ENCODE measurements at places on chromosomes 3 and 15.
A peak's percentile ranks its signal among the peaks of the same experiment; 100 is the strongest.

GRCh38 chr3:131505421-131505820 lies 2.6 kb upstream of the MRPL3 start:
- peaks cover 16% of the 10 kb centered on the region for H3K4me1 ChIP-seq
- peaks cover 4% of the 10 kb centered on the region for H3K27me3 ChIP-seq
- no peak overlapping the region for H3K27ac ChIP-seq
- H3K36me3 ChIP-seq = no peaks in the 10 kb centered on the region

DNA sequence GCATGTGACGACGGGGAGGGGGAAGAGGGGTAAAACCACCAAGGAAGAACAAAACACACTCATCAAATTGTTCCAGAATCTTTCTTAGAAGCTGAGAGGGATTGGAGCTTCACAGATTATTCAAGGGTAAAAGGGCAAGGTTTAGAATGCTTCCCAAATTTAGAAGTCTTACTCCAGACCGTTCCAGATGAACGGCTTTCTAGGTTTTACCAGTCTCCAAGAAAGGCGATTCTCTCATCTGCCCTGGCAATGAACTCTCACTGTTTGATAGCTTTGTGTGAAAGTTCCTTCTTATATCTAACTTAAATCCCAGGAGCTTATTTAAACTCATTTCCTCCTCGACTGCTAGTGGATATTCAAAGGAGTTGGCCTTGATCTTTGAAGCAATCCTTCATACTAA lies 124.3 kb upstream of the PRICKLE2 start:
- DNase-seq = no peak
- H3K27me3 ChIP-seq = no peaks in the 10 kb centered on the region
- no peak overlapping the region for H3K27ac ChIP-seq
- H3K4me1 ChIP-seq = no peaks in the 10 kb centered on the region
- H3K36me3 ChIP-seq = no peaks in the 10 kb centered on the region

GRCh38 chr15:70362886-70363285 lies 265.2 kb upstream of the TLE3 start:
- no peak overlapping the region for H3K27ac ChIP-seq
- no peaks in the 10 kb centered on the region for H3K36me3 ChIP-seq
- no peak overlapping the region for H3K4me3 ChIP-seq
- peaks cover 24% of the 10 kb centered on the region for H3K27me3 ChIP-seq
- H3K4me1 ChIP-seq = no peaks in the 10 kb centered on the region

DNA sequence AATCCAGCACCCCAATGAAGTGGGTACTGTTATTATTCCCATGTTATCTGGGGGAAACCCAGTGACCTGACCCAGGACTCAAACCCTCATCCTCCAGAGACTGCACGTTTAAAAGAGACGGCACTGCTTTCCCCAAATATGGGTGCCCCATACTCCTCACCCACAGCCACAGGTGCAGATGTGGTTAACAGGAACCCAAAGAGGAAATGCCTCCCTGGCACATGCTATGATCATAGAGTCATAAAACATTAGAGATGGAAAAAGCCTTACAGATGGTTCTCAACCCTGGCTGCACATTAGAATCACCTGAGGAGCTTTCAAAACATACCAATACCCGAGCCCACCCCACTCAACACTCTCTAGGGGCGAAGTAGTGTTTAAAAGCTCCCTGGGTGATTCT lies 111.5 kb downstream of the SEMA5B start:
- no peaks in the 10 kb centered on the region for H3K36me3 ChIP-seq
- no peak overlapping the region for H3K27ac ChIP-seq
- no peak overlapping the region for H3K4me3 ChIP-seq
- H3K4me1 ChIP-seq = no peaks in the 10 kb centered on the region
- H3K27me3 ChIP-seq = peaks cover 2% of the 10 kb centered on the region
- no peak for DNase-seq

DNA sequence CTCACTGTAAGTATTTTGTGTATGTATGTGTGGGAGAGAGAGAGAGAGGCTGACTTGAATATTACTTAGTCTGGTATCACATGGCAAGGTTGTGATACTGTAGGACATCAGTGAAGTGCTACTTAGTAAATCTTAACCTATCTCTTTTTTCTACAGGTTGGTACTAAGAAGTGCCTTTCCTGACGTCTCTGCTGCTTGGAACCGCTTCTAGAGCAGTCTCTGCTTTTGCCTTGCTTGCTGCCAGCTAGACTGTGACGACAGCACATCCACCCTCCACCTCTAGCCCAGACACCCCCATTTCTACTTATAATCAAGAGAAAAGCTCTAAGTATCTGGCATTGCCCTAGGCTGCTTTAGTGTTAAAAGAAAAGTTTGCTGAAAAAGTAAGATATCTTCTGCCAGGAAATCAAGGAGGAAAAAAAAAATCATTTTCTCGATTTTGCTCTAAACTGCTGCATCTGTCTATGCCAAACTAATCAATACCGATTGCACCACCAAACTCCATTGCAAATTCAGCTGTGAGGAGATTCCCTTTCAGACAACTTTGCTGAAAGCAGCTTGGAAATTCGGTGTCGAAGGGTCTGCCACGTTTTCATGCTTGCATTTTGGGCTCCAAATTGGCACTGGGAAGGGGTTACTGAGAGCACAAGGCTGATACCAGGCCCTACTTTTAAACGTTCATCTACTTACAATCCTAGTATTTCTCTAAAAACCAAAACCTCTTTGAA lies 30.7 kb downstream of the MBNL1 start:
- H3K4me3 ChIP-seq = peak overlapping the region; percentile 1
- peak overlapping the region; percentile 54 for H3K27ac ChIP-seq
- DNase-seq = peak; percentile 72
- no peaks in the 10 kb centered on the region for H3K27me3 ChIP-seq
- H3K4me1 ChIP-seq = peaks cover 73% of the 10 kb centered on the region

DNA sequence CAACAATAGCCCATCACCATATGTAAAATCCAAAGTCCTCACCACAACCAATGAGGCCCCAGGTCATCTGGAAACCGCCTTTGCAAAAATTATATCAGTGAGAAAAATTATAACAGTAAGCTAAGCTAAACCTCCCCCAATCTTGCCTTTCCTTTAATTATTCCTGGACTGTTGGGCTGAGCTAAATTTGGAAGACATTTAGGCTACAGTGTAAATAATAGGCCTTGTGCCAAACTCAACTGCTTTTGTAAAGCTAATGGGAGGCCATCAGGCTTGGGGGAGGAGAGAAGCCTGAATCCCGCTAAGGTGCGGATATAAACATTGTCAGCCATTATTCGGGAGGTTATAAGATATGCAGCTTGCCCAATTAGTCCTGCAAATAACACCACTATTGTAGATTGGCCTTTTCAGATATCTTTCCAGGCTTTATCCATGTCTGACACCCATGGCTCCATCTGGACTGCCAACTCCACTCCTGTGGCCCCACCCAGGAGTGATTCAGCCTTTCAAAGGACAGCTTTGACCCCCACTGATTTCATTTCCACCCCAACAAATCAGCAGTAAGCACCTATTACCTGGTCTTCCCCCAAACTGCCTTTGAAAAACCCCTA lies 53.0 kb upstream of the CA12 start:
- H3K4me1 ChIP-seq = peaks cover 24% of the 10 kb centered on the region
- H3K27ac ChIP-seq = no peak overlapping the region
- H3K4me3 ChIP-seq = no peak overlapping the region
- no peaks in the 10 kb centered on the region for H3K27me3 ChIP-seq
- no peak for DNase-seq

DNA sequence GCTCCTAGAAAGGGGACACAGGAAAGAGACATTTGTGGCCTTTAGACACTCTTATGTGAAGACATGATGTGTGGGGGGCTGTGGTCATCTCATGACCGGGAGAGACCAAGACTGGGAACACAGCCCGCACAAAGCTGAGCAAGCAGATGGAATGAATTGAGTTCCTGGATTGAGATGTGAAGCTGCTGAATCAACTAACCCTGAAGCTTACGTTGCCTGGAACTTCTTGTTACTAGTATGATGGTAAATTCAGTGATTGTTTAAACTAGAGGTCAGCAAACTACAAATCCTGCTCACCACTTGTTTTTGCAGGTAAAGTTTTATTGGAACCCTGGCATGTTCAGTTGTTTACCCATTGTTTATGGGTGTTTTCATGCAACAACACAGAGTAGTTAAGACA lies 83.4 kb upstream of the BHLHE40 start:
- DNase-seq = no peak
- peaks cover 7% of the 10 kb centered on the region for H3K4me1 ChIP-seq
- H3K4me3 ChIP-seq = no peak overlapping the region
- no peaks in the 10 kb centered on the region for H3K36me3 ChIP-seq
- no peak overlapping the region for H3K27ac ChIP-seq

- peak within 1 kb of the TSS; percentile 90 for H3K4me3 ChIP-seq
- peak within 1 kb of the TSS; percentile 92 for H3K27ac ChIP-seq
- H3K27me3 ChIP-seq = no peaks in the 10 kb centered on the region
These were observed at the start of gene PLCB2 for GRCh38 chr15:40307421-40308211. Gene PLCB2, minus strand, starts transcription at chr15:40307935. Its CDS starts 263 bp downstream, at chr15:40307672.

- H3K4me3 ChIP-seq = no peak overlapping the region
- no peaks in the 10 kb centered on the region for H3K4me1 ChIP-seq
- no peak for DNase-seq
- no peaks in the 10 kb centered on the region for H3K36me3 ChIP-seq
These were observed 187.1 kb downstream of the ALCAM start for GRCh38 chr3:105553851-105554250.

DNA sequence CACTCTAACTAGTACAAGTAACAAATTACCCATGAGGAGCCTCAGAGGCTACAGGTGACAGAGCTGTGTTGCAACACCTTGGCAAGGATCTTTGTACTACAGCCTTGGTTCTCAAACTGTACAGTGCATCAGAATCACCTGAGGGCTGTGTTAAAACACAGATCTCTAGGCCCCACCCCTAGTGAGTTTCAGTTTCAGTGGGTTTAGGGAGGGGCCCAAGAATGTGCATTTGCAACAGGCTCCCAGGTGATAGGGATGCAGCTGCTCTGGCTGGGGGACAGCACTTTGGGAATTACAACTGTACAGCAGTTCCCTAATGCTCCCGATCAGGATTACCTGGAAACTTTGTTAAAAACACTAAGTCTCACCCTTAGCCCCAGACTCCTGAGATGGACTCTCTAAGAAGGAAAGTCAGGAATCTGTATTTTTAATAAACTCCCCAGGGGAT lies 66.1 kb upstream of the NR2F2 start:
- H3K27me3 ChIP-seq = no peaks in the 10 kb centered on the region
- H3K4me3 ChIP-seq = no peak overlapping the region
- DNase-seq = no peak
- no peaks in the 10 kb centered on the region for H3K36me3 ChIP-seq
- no peak overlapping the region for H3K27ac ChIP-seq

DNA sequence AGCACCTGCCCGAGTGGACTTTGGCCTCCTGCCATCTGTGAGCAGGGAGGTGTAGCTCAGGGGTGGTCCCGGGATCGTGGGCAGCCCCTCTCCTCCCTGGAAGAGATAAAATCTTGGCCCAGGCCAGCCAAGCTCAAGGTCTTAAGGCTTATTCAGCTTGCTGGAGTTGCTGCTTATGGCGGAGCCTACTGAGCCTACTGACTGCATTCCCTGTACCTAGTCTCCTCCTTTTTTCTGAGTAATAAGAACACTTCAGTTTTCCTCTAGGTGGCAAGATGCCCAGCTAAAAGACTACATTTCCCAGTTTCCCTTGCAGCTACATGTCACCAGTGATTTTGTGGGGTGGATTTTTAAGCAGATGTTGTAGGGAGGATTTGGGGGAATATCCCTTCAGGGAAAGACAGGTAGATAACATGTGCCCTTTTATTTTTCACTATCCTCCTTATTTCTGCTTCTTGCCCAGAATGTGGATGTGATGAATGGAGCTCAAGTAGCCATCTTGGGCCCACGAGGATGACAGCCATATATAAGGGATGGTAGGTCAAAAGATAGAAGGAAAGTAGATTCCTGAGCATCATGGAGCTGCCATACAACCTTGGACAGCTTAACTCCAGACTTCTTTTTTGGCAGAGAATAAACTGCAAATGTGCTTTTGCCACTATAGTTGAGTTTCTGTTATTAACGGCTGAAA lies 41.4 kb upstream of the INSYN1 start:
- H3K4me1 ChIP-seq = no peaks in the 10 kb centered on the region
- H3K36me3 ChIP-seq = no peaks in the 10 kb centered on the region
- DNase-seq = no peak
- no peak overlapping the region for H3K4me3 ChIP-seq

DNA sequence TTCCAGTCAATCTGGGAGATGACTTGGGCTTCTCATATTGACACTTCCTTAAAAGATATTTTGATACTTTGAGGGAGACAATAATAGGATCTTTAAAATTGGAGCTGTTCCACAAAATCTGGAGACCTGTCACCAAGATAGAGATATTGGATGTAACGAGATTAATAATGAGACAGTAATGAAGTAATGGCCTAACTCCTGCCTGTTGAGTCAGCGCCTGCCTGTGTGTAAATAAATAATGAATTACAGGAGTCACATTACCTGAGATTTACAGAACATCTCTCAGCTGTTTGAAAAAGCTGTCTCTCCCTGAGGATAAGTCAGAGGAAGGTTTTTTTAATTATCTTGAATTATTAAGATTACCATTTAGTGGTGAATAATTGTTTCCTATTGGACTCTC lies 43.8 kb upstream of the MITF start:
- DNase-seq = no peak
- no peak overlapping the region for H3K4me3 ChIP-seq

GRCh38 chr3:188518835-188519452 lies 365.0 kb downstream of the LPP start:
- no peak overlapping the region for H3K27ac ChIP-seq
- DNase-seq = no peak
- no peaks in the 10 kb centered on the region for H3K27me3 ChIP-seq
- no peaks in the 10 kb centered on the region for H3K4me1 ChIP-seq

DNA sequence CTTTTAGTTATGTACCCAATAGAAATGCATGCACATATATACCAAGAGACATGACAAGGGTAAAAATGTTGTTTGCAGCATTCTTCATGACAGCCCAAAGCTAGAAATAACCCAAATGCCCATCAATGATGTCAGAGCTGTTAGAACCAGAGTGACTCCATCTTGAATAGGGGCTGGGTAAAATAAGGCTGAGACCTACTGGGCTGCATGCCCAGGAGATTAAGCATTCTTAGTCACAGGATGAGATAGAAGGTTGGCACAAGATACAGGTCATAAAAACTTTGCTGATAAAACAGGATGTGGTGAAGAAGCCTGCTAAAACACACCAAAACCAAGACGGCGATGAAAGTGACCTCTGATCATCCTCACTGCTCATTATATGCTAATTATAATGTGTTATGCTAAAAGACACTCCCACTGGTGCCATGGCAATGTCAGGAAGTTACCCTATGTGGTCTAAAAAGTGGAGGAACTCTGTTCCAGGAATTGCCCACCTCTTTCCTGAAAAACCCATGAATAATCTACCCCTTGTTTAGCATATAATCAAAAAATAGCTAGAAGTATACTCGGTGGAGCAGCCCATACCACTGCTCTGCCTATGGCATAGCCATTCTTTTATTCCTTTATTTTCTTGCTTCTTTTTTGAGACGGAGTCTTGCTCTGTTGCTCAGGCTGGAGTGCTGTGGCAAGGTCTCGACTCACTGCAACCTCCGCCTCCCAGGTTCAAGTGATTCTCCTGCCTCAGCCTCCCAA lies 32.9 kb downstream of the ZBTB11 start:
- H3K36me3 ChIP-seq = peaks cover 12% of the 10 kb centered on the region
- DNase-seq = no peak
- no peak overlapping the region for H3K4me3 ChIP-seq
- no peaks in the 10 kb centered on the region for H3K27me3 ChIP-seq
- peaks cover 2% of the 10 kb centered on the region for H3K4me1 ChIP-seq

- no peak overlapping the region for H3K27ac ChIP-seq
- H3K36me3 ChIP-seq = no peaks in the 10 kb centered on the region
- no peak overlapping the region for H3K4me3 ChIP-seq
These were observed 81.8 kb downstream of the NR2F2 start for GRCh38 chr15:96412045-96412905.
